ENCODE measurements at places on chromosomes 1 and 21.

GRCh38 chr1:244104309-244105060 is 53.4 kb downstream of the ZBTB18 start:
- DNase-seq = peak; percentile 96

DNA sequence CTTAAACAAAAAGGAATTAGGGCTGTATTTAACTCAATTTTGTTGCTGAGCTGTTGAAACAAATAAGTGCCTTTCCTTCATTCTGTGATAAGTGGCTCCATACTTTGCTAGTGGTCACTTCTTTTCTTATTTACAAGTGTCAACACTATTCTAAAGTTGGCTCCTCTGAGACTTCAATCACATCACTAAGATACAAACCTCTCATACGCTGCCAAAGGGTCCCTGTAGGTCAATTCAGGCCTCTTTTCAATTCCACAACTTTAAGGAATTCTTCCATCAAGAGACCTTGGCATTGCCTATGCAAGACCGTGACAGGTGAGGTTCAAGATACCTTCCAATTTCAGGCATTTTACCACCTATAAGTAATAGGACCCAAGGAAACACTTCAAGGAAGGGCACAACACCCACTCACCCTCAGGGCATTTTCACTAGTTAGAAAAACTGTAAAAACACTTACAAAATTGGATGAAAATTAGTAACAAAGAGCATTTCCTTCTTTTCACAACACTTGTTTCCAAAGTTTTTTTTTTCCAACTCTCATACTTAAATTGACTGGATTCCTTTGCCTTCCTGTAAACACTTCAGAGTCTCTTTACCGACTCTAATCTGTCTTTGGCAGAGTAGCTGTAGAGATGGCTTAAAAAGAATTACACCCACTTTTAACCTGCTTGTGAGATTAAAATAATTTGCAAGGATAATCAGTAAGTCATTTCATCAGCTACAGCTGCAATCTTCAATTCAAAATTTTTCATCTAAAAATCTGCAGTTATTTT is 24.5 kb downstream of the SERBP1 start:
- no peak for DNase-seq

GRCh38 chr1:27773826-27774445 is 917 bp downstream of the STX12 start:
- peak; percentile 14 for DNase-seq

DNA sequence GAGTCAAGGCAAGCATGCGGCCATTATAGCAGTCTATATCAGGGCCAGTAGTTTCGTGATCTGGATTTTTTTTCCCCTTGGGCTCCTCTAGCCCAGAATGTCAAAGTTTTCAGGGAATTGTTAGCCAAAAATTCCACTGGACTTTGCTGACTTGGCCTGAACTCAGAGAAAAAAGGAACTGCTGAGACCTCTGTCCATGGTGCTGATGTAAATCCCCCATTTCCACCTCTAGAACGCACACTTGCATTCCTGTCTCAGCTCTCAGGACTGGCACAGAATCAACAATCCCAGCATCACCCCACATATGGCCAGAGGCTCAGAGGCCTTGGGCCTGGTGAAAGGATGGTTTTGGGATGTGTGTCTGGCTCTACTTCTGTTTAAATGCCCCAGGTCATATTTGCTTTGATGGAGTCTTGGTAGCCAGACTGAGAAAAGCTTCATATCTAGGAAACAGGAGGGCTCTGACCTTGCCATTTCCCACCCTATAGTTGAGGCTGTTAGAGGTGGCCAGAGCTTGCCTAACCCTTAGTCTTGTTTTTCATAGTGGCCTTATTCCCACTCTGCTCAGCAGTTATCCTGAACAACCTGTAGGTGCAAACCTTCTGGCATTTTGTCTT is 16.9 kb upstream of the EFCAB14 start:
- DNase-seq = peak; percentile 70

- DNase-seq = peak; percentile 35
Observed at GRCh38 chr1:84887261-84887934, 5.6 kb downstream of the LPAR3 start.

- peak; percentile 72 for DNase-seq
Observed at GRCh38 chr1:94622757-94623156, 81.2 kb upstream of the F3 start.

DNA sequence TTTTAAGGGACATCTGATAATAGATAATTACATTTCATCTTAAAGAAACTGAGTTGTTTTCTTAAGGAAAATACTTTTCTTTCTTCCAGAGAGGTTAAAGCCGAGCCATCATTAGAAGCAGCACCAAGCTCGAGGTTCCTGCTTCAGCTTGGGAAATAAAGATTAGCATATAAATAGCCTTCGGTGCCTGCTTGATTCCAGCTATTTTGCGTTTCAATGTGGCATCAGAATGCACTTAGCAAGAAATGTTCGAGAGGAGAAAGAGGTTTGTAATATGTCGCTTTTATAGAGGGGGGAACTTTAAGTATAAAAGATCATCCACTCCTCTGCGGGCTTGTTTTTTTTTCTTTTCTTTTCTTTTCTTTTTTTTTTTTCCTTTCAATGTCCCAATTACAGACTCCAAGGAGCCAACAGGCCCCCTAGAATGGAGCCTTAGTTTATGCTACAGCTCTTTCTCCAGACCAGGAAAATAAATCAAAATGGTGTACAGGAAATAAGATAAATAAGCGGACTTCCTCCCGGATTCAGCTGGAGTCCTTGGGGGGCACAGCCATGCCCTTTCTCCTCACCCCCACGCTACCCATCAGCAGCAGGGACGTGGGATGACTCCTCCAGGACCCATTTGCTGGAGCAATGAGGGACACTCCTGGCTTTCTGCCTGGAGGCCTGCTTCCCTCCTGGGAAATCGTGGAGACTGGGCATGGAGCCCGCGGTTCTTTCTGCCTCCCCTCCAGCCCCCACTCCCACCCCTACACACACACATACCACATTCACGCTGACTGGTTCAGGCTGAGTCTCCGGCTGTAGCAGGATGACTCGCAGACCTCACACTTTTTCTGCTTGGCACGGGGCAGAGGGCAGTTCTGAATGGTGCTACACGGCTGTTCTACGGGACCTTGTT is 131.6 kb downstream of the RRAGC start:
- DNase-seq = peak; percentile 77

DNA sequence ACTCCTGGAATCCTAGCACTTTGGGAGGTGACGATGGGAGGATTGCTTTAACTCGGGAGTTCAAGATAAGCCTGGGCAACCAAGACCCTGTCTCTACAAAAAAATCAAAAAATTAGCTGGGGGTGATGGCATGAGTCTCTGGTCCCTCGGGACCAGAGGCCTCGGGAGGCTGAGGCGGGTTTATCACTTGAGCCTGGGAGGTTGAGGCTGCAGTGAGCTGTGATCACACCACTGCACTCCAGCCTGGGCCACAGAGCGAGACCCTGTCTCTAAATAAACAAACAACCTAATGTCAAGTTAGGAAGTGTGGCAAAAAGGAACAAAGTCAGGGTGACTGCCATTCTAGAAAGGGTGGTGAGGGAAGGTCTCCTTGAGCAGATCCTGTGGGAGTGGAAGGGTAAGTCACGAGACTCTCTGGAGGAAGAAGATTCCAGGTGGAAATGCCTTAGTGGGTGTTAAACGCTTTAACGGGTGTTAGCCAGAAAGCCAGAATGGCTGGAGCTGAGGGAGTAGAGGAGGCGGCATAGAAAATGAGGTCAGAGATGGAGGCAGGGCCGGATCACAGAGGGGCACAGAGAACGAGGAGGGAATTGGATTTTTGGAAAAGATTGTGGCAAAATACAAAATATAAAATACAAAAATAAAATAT is 62.2 kb upstream of the ATP5PO start:
- DNase-seq = no peak

DNA sequence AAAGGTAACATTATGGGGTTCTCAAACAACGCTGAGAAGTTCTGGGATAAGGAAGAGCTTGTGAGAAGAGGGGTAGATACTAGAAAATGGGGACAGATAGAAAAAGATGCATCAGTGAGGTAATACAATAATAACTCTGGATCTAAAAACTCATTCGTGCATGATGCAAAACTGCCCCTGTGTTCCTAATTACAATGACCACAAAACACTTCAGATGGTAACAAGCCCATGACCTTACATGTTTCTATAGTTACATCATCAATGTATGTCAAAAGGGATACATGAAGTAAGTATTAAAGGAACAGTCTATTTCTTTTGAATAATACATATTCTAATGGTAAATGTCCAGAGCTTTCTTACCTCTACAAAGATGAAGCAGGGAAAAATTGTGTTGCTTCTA is 110.6 kb upstream of the PLPPR5 start:
- DNase-seq = peak; percentile 4
